ENCODE measurements at places on chromosomes 13 and 19.

DNA sequence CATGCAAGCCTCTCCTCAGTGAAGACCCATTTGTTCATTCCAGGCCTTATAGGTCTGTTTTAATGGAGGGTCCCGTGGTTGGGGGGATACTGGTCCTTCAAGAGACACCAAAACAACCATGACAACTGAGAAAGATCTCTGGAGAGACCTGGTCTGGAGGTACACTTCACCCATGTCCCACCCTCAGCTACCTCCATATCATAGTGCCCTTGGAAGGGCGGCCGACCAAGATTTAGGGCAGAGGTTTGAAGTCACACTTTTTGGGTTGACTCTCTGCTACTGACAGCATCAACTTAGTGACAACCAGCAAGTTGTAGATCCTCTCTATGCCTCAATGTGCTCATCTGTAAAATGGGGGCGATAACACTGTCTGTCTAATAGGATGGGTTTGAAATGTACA, 177.3 kb downstream of the TSHZ3 start:
- no peak for DNase-seq

DNA sequence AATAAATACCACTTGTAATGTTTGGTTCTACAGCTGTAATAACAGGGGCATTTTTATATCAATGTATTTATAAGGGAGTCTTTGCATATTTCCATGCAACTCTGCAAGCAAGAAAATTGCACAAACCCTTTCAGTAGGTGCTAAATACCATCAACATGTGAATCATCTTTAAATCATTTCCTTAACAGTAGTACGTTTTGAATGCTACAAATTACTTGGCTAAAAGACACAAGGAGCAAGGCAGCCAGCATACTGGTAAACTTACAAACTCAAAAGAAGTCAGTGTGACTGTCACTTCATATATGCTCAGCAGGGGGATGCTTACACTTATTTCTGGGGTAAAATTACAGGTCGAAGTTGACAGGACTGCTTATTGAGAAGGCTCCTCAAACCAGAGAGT, 402.4 kb downstream of the EFNB2 start:
- no peak for DNase-seq

DNA sequence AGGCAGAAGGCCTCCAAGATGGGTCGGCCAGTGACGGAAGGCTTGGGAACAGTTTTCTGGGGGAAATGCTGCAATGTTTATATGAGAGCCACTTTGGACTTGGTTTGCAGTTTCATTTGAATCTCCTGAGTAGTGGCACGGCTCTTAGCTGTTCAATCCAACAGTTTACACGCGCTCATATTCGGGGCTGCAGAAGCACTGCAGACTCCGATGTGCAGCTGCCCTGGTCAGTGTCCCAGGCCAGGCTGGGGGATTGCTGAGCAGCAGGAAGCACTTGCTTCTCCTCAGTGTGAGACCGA, 31.7 kb downstream of the CEBPG start:
- DNase-seq, result no peak

DNA sequence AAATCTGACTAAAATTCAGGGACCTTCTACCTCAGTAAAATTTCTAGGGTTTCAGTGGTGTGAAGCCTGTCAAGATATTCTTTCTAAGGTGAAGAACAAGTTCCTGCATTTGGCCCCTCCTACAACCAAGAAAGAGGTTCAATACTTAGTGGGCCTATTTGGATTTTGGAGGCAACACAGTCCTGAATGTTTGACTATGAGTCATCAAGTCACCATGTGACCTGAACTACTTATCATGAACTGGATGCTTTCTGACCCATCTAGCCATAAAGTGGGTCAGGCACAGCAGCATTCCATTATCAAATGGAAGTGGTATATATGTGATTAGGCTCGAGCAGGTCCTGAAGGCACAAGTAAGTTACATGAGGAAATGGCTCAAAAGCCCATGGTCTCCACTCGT, 163.0 kb upstream of the IRS2 start:
- DNase-seq, result no peak

GRCh38 chr13:106532111-106532929, 3.1 kb downstream of the EFNB2 start:
- DNase-seq, result no peak

- DNase-seq, result no peak
Observed at GRCh38 chr19:11722414-11722813, 16.3 kb downstream of the ZNF823 start.

DNA sequence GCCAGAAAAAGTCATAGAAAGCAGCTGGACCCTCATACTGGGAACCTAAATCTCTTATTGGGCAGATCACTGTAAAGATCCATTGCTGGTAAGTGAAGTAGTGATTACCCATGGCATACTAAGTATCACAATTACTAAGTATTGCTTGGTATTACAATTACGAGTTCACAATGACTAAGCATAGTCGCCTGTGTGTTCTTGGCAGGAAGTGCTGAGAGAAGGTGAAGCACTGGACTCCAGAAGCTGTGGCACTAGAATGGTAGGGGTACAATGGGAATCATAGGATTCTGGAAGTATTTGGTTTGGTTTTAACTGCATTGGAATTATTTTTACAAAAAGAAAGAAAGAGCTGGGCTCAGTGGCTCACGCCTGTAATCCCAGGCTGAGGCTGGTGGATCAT, 20.3 kb downstream of the LGALS16 start:
- DNase-seq, result no peak

DNA sequence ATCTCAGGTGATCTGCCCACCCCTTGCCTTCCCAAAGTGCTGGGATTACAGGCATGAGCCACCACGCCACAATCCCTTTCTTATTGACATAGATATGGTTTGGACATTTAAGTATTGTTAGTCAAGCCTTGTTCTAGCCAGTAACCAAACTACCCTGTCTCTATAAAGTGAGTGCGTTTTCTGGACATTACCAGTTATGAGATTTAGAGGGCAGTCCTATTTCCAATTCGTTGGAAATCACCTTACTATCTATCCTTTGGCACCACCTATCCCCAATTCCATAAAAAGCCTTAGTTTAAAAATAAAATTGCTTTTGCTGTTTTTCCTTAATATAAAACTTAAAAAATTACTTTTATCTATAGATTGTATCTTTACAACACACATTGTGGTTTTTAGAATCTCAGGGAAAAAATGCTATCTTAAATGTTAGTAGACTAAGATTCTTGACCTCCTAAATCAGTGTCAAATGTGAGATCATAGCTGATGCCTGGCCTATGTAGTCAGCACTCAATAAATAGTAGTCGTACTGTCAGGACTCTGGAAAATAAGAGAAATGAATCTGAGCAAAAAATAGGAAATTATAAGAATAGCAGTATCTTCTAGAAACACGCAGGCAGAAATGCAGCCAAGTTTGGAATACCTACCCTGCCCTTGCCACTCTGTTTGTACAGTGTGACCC, 57.0 kb downstream of the NUFIP1 start:
- DNase-seq, result no peak

DNA sequence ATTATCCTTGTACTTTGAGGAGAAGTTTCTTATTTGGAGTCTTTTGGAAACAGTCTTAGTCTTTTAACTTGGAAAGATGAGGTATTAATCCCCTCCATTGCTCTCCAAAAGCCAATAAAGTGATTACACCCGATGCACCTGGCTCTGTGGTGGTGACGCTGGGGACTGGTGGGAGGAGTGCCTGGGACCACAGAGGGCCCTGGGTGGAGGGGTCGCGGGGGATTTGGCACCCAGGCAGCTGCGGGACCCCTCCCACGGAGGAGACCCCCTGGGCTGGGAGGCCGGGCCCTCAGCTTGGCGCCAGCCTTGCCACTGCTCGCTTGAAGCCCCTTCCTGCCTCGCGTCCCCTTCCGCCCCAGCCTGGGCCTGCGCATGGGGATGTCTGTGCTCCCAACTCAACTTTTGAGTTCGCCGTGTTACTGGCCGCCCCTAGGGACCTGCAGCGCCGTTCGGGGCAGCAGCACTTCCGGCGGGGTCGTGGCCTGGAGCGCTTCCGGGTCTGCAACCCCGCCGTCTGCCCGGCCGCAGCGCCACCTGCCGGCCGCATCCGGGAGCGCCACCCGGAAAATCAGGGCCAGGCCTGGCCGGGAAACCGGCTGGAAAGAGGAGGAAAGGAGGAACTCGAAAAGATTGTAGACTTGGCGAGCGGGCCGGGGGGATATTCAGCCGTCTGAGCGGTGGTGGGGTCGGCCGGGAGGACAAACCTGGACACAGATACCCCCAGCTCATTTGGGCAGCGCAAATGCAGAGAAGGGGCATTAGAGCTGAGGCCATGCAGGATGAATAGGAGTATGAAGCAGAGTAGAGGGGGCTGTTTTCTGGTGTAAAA, 8.4 kb downstream of the PEAK3 start:
- peak; percentile 85 for DNase-seq

DNA sequence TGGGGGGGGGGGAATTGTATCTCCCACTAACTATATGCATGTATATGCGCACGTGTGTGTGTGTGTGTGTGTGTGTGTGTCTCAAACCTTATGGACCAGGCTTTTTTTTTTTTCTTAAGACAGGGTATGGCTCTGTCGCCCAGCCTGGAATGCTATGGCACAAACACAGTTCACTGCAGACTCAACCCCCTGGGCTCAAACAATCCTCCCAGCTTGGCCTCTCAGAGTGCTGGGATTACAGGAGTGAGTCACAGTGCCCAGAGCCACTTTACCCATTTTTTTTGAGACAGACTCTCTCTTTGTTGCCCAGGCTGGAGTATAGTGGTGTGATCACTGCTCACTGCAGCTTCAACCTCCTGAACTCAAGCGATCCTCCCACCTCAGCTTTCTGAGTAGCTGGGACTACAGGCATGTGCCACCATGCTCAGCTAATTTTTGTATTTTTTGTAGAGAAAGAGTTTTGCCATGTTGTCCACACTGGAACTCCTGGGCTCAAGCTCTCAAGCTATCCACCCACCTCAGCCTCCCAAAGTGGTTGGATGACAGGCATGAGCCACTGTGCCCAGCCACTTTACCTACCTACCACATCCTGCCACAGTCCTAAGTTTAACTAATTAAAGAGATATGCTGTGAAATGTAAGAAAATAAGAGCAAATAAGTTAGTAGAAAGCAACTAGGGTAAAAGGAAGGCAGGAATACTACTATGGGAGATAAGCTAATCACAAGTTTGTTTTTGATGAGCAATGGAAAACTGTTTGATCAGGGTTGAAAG, 2.4 kb downstream of the ZMYM5 start:
- no peak for DNase-seq

DNA sequence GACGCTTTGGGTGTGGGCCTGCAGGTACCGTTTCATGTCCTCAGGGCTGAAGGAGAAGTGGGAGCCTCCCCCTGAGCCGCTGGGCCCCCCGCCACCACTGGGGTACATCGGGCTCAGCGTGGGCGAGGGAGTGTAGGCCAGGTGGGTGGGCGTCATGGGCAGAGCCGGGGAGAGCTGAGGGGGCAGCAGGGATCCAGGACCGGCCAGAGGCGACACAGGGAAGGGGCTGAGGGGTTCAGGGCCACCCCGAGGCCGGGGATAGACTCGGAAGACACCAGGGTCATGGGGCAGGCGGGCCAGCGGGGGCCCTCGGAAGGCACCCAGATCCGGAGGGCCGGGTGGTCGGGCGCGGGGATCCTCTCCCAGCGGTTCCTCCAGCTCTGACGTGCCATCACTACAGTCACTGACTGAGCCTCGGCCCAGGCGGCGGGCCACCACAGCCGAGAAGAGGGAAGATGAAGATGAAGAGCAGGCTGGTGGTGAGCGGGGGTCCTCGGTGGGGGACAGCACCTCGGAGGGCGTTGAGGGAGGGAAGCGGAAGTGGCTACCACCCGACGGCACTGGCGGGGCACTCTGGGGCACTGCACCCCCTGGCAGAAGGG, 5.7 kb downstream of the ERF start:
- DNase-seq, result no peak

DNA sequence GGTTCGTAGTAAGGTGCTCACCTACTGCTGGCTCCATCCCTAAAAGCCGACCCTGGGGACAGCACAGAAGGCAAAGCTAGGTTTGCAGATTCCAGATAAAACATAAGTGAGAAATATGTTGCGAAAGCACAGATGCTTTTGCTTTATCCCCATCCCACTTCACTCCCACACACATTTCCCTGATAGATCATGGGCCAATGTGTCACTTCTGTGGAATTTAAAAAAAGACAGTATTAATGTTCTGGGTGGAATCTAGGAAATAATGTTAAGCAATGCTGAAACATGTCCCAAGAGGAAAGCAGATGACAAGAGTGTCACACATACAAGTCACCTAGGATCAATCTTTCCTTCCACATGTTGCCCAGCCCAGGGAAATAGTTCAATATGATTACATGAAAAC, 661.0 kb upstream of the MIR17HG start:
- no peak for DNase-seq

- DNase-seq, result no peak
Observed at GRCh38 chr19:2045501-2046045, 5.5 kb downstream of the MKNK2 start.

GRCh38 chr13:85312071-85312470, 487.1 kb downstream of the SLITRK6 start:
- DNase-seq, result no peak

- no peak for DNase-seq
Observed at GRCh38 chr19:46407856-46408663, 5.3 kb downstream of the CCDC8 start.

- no peak for DNase-seq
Observed at GRCh38 chr13:106467427-106468122, 67.9 kb downstream of the EFNB2 start.

DNA sequence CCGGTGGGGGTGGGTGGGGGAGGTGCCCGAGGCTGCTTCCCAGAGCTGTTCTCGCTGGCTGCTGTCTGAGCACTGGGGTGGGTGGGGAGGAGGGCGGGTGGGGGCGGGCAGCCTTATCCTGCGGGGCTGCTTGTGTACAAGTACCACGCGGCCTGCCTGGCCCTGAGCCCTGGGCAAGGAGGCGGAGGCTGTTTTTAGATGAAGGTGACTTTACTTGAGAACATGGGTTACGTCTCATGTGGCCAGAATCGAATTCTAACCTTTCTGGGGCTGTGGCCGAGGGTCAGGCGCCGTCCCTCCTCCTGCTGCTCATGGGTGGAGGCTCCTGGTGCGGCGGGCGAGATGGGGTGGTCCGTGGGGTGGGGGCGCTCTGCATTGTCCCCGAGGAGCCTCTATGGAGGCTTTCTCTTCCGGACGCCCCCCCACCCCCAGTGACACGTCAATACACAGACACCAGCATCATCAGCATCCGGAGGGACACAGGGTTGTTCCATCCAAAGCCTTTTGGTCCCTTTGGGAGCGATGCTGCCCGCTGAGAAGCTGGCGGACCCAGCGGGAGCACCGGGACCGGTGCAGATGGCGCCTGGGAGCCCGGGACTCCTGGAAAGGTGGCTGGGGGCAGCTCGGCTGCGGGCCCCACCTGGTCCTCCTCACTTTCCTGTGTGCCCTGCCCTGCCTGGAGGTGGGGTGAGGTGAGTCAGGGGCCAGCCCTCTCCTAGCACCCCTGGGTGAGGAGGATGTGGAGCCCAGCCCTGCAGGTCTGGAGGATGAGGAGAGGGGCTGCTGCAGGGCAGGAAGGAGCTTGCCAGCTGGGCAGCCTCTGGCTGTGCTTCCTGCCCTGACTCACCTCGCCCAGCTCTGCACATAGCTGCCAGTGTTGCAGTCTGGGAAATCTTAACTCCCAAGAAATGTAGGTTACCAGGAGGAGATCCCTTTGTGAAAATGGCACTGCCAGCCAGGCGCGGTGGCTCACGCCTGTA, 3.4 kb downstream of the BSG start:
- DNase-seq, result no peak
